Stromal cell of bone marrow (primary cell): ENCODE measurements at places on chromosomes 7 and 10.

DNA sequence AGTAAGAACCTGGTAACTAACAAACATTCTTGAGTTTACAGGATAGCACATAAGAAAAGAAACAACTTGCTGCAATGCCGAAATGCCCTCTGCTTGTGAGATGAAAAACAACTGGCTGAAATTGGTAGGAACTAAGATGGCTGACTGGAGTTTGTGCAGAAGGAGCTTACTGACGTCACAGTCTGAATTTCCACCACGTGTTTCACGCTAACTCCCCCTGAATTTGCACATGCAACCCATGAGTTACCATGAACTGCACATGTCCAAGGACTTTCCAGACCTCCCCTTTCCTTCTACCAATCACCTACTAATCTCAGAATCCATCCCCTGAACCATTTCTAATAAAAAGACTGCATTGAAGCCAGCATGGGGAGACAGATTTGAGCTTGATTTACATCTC lies 86.3 kb upstream of the KCND2 start:
- no peak for DNase-seq

- DNase-seq = no peak
These were observed 34.1 kb upstream of the RET start for GRCh38 chr10:43042503-43043341.

- no peak for DNase-seq
These were observed 22.8 kb downstream of the ARL5B start for GRCh38 chr10:18681971-18682411.

DNA sequence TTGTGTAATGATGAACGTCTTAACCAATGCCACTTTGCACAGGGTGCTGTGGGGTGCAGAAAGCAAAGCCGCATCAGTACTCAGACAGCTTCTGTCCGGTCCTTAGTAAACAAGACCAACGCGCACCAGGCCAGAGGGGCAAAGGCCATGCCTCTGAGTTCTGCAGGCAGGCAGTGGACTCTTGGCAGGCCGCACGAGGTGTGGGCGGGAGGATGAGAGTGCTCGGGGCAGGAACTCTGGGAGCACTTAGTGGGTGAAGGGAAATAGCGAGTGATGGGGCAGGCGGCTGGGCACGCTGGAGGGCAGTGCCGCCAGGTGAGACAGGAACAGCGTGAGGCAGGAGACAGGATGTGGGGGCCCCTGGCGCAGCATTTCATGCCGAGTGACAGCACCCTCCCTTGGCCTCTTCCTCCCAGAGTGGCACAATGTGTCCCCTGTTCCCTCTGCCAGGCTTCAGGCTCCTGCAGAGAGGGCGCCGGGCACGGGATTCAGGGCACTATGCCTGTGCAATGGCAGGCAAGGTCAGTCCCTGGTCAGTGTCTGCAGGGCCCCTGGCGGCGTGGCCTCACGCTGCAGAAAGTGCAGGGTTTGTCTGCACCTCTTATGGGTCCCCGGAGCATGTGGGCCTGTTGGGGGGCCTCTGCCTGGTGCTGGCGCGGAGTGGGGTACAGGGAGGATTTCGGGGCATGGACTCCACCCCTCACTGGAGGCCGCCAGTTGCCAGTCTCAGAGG lies 60.4 kb downstream of the VIPR2 start:
- no peak for DNase-seq

DNA sequence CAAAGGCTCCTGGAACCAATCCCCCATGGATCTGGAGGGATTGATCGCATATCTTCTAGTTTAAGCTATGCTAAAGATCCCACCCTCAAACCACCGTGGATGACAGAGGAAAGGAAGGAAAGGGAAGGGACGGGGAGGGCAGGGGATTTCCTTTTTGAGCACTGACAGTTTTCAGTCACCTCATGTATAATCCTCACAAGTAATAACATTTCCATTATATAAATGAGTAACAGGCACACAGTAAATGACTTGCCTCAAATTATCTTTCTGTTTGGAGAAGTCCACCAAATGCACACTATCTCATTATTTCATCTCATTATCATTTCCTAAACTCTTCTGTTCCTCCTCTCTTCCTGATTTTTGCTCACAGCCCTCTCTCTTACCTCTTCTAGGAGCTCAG lies 127.1 kb upstream of the AOAH start:
- no peak for DNase-seq

DNA sequence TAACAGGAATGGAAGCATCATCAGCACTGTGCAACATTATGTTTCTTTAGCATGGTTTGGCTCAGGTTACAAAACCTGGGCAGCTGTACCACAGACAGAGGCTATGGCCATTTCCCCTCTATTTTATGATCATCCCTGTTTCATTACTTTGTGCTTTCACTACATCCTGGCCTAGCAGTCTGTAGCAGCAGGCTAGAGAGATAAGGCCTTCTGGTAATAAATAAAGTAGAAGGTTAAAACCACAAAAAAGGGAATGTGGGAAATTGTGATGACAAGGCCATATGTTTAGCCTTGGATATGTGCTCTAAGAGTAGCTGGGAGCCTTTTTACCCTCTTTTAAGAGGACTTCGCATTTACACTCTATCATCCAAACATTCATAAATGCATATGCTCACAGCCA lies 266.2 kb upstream of the PHF14 start:
- DNase-seq = no peak

GRCh38 chr10:126908225-126908624 lies 3.0 kb downstream of the DOCK1 start:
- DNase-seq = no peak

GRCh38 chr10:11838298-11838852 lies 15.2 kb downstream of the PROSER2 start:
- DNase-seq = no peak

DNA sequence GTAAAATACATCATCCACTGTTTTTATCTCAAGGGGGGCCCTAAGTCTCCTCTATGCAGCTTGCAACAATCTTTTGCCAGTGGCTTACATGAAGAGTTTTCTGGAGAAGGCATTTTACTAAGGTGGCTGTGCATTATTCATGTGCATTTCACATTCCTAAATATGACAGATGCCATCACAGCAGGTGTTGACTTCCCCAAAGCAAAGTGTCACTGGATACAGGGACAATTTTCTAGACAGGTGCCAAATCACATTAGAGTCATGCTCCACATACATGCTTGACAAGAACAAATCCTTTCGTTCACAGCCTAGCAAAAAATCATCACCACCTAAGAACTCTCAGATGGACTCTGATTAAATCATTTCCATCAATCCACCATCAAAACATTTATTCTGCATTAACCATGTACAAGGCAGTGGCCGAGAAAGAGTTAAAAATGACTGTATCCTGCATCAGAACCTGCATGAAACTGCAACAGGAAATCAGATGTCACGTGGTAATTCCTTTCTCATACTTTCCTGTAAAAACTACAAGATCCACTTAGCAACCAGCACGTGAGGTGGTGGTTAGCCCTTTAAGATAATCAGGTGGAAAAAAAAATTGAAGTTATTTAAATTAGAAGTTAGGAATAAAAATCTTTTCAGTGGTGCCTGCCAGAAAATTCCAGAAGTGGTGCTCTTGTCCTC lies 88.2 kb upstream of the AFAP1L2 start:
- no peak for DNase-seq

DNA sequence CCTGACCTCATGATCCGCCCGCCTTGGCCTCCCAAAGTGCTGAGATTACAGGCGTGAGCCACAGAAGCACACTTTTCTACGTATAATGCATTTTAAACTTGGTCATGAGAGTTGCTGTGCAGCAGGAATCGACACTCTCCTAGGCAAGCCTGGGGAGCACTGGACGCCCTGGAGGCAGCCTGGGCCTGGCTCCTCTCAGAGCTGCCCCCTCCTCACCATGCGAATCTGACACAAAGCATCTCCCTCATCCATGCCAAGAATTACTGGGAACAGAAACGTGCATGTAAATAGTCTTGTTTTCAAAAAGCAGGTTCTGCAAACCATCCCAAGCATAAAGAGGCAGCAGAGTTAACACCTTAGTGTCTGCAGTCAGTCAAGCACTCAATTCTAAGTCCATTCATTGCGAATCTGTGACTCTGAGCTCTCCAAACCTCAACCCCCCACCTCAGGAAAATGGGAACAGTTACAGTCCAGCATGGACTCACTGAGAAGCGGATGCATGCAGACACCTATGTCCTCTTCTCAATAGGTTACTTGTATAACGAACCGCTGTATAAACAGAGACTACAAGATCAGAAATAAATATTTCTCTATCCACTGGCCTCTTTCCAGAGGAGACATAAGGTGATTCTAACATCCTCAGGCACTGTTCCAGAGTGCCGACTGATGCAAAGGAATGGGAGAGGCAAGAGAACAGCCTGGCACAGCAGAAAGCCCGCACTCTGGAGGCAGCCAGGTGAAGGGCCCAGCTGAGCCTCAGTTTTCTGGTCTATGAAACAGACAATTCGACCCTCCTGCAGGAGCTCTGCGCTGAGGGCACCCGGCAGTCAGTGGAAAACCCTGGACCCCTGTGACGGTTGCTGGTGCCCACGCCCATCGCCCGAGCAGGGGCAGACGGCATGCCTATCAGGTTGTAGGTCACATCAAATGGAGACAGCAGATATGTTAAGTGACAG lies 68.9 kb downstream of the MAD1L1 start:
- DNase-seq = no peak

- no peak for DNase-seq
These were observed 78.2 kb downstream of the AKR1C4 start for GRCh38 chr10:5274795-5275194.

GRCh38 chr10:69398466-69398865 lies 18.3 kb downstream of the TACR2 start:
- DNase-seq = no peak

DNA sequence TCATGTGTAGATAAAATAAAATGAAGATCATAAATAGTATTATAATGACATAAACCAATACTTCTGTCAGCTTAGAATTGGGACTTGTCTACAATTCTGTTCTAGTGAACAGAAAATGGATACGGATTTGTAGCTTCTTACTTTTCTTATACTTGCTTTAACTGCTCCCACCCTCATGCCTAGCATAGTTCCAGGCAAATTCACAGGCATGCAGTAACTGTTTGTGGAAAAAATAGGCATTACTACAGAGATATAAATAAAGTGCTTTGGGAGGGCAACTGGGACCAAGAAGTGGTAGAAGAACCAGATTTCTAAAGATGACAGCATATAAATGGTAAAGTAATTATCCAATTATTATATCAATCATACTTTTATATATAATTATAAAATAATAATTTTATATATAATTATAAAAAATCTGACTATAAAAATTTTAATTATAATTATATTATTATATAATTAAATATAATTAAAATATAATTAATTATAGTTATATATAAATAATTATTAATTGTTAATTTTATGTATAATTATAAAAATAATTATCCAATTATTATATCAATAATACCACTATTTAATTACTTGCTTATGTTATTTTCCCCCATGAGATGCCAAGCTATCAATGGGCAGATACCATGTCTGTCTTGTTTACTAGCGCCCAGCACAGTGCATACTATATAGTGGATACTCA lies 144.1 kb downstream of the NOC3L start:
- DNase-seq = no peak

DNA sequence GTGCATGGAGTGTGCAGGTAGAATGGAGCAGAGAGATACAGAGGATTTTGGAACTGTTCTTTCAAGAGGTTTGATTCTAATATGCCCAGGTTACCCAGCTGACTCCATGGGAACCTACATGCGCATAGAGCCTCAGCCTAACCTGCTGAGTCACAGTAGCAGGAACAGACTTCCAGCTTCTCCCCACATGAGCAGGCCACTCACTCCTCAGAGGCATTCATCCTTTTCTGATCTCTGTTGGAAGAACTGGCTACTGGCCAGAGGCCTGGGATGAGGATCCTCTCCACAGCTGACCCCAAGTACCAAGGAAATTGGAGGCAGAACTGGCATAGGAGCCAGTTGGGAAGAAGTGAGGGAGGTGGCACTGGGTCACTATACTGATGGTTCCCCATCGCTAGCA lies 17.9 kb upstream of the CCSER2 start:
- DNase-seq = peak; percentile 9

DNA sequence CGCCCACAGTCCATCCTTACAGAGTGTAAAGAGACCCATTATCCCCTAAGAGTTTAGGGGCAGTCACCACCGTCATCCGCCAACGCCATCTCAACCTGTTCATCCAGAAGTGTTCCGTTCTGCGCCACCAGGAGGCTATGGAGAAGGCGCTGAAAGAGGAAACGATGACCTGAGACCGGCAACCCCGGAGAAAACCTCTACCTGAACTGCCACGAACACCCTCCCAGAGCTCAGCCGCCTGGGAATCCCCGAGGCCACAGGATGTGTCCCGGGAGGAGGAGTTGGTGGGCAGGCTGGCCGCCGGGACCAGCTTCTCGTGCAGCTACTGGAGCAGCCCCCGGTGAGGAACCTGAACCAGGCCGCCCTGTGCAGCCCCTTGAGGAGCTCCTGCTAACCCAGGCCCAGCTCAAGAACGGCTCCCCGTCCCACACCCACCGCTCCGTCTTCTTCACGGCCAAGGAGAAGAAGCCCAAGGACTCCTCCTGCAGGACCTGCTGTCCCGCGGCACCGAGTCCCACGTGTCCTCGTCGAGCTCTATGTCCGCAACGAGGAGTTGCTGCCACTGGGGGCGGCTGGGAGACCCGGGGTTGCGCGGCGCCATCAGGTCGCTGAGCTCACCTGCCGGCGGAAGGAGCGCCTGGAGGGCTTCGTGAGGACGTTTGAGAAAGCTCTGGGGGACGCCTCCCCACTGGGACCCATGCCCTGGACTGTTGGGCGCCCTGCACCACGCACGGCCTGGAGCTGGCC lies 21.1 kb upstream of the LANCL2 start:
- DNase-seq = no peak

- no peak for DNase-seq
These were observed 1391.1 kb upstream of the LRRTM3 start for GRCh38 chr10:65534771-65535170.

- DNase-seq = no peak
These were observed 13.3 kb downstream of the BEND7 start for GRCh38 chr10:13515467-13515866.

DNA sequence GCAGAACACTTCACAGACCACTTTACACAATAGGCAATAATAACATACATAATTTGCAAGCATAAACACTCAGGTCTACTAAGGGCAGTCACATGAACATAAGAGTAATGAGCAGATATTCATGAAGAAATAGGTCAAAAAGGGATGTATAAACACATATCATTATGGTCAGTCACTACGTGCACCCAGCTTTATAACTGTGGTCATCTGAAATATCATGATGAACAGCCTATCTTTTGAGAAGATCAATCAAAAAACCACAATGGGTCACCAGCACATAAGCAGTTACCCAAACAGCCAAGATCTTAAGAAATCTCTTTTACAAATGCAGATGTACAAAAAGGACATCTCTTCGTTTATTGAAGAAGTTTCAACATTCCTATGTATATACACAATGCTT lies 35.5 kb upstream of the DRGX start:
- no peak for DNase-seq

GRCh38 chr7:127771707-127772106 lies 119.7 kb downstream of the SND1 start:
- DNase-seq = no peak

DNA sequence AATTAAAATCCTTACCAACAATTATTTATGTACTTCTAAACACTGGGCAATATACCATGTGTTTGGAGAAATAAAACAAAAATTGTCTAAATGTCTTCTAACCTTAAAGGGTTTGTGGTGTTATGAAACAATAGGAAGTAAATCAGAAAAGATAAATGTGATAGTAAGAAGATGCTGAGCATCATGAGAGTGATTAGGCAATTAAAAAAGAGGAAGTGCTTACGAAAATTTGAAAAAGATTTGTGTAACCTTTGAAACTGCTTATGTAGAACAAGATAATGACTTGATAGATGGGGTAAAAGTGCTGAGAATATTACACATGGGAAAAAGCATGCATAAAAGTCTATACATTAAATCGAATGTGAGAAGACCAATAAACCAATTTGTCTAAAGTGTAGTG lies 573.4 kb upstream of the CNTNAP2 start:
- DNase-seq = no peak
